HCEC 1CT (cell line): ENCODE measurements at places on chromosomes 4 and X.
A peak's percentile ranks its signal among the peaks of the same experiment; 100 is the strongest.

DNA sequence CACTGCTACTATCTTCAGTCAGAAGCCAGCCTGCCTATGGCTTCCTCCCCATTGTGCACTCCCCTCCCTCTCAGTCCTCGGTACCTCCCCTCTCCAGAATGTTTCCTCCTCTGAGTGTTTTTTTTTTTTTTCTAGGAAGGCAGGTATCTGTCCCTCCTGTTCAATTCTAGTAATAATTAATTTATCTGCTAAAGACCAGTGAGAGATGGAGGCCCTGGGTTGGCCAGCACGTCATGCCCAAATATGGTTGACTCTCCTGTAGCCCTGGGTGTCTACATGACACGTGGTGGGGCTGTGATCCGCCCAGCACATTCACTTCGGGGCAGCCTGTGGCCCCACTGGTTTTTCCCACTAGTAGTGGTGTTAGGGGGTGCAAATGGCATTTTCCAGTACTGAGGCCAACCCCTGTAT is 1.8 kb downstream of the FLNA start:
- DNase-seq: peak; percentile 69

- DNase-seq: peak; percentile 3
Observed at GRCh38 chr4:11489453-11490083, 60.9 kb upstream of the HS3ST1 start.

- peak; percentile 91 for DNase-seq
Observed at GRCh38 chr4:38162240-38162784, 202.1 kb downstream of the PTTG2 start.

DNA sequence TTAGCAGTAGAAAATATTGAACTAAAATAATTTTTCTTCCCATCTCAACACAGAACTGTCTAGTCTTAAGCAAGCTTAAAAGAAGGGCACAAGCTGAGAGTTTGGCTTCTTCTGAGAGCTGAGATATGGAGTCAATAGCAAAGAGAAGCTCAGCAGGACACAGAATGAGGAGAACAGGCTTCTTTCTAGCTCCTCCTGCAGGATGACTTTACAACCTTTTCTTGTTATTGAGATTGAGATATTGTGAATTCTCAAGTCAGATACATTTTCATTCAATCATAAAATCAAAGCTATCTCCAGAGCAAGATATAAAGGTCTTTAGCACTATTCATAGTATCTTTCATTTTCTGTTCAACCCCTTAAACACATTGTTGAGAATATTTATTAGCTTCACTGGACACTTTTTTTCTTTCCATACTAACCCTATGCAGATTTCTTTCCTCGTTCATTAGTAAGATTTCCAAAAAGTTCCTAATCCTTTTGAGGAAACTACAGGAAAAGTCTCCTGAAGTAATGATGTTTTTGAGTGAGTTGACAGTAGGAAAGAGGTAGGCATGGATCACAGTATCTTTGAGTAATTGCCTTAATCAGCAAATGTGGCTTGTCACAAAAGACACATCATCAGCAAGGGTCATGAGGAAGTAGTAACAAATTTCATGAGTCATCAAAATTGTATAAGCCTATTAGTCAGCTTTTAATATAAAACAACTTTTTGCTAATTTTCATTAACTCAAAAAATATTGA is 17.8 kb upstream of the CXCL3 start:
- peak; percentile 58 for DNase-seq

DNA sequence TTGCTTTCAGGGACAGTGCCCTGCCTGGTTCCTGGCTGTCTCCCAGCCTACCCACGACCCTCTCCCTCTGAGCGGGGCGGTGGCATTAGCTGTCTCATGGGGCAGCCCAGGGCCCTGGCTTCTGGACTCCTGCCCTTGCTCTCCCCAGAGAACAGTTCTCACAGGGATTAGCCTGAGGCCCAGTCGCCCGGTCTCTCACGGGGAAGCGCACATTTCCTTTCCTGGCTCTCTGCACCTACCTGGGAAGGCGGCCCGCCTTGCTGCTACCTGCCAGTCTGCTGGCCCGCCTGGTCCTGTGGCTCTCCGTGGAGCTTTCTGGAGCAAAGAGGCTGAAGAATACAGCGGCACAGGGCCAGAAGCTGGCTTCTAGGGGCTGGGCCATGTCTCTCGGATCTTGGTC is 128.4 kb downstream of the FHDC1 start:
- DNase-seq: no peak

DNA sequence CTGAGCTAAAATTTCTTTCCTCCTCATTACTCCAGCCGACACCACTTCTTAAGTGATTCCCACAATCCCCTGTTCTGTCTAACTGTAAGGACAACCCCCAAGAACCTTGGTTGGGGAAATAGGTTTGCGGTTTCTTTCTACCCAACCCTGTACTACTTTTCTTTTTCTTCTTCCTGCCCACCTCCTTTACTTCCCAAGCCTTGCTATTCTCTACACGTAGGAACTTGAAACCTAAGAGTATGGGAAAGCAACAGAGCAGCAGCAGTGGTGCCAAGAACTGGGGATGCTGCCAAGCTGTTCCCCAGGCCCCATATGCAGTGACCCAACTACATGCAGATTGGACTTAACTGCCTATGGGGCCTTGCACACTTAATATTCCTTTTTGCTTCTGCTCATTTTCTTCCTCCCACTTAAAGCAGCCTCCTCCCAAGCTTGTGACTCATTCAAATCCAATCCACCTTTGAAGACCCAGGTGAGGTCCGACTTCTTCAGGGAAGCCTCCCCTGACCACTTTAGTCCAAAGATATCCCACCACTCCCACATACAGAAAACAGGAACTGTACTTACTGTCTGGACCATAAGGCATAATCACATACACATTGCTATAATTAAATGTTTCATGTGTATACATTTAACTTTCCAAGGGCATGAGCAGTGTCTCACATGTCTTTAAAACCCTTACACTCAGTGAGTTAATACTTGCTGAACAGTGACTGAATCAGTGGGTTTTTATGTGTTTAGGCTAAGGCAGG is 1.7 kb downstream of the FAM120C start:
- DNase-seq: no peak

DNA sequence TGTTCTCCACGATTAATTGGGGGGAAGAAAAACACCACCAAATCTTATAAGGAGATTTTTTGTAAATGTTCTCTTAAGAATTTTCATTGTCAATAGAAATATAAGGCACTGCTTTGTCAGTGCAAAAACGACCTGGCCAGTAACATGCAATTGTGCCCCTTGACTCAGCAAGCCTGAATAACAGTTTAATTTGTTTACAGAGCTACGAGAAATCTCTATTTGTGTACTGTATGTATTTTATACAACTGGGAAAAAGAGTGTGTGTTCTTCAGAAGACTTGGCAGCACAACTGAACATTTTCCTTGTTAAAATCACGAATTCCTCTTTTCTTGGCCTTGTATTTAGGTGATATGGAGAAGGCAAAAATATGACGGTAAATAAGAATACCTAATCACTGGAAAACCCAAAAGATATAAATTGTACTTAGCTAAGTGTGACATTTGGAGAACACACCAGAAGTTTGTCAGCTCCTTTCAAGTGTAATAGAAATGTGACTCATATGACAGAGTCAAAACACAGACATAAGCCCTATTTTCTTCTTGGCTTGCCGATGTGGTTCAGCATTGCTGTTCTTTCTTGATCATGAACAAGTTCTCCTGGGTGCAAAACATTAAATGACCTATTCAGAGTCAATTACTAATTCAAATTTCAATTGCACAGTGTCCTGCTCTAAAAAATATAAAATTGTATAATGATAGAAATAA is 945.0 kb upstream of the INTU start:
- no peak for DNase-seq
